Naive thymus-derived CD8-positive, alpha-beta T cell (primary cell): ENCODE measurements at places on chromosomes 5 and 9.

GRCh38 chr5:12870872-12871539 is 966.8 kb upstream of the CTNND2 start:
- no peak for DNase-seq

GRCh38 chr5:150489360-150490295 is 18.3 kb upstream of the NDST1 start:
- DNase-seq = no peak

DNA sequence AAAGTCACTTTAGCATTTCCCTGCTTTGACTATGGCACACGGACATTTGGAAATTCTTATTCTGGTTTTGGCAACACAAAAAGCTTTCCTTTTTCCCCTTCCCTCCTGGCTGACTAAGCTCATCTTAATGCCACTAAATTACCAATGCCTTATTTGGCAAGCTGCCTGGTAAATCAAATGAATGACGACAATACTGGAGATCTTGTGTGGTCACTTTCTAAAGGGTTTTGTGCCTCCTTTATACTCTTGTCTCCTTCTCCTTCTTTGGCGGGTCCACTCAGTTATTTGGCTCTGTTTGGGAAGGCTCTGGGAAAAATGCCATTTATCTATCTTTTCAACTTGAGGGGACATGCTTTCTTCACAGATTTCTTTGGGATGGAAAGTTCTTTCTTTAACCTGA is 34.9 kb downstream of the SH3GL2 start:
- DNase-seq = no peak

- DNase-seq = no peak
Observed at GRCh38 chr9:71504636-71505035, 263.7 kb downstream of the CEMIP2 start.

DNA sequence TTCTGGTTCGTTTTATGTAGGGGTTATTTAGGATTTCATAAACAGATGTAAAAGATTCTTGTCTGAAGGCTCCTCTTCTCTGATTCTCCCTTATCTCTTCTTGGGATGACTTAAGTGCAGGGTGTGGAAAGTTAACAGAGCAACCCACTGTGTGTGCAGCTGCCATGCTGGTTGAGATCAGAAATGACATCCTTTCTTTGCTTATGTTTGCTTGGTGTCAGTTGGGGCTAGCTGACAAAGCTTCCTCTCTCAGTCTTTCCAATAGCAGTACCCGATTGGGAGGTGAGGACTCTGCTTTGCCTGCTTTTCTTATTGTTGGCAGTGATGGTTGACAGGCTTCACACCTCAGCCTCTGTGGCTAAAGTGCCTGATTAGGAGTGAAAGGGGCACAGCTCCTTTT is 26.5 kb downstream of the OGN start:
- DNase-seq = no peak

DNA sequence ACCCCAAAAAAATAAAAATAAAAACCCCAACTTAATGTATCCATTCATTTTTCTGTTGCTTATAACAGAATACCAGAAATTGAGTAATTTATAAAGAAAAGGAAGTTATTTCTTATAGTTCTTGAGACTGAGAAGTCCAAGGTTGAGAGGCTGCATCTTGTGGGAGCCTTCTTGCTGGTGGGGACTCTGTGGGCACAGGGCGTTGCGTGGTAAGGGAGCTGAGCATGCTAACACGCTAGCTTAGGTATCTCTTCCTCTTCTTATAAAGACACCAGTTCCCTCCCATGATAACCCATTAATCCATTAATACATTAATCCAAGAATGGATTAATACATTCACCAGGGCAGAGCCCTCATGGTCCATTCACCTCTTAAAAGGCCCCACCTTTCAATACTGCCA is 150.9 kb downstream of the ZSWIM6 start:
- no peak for DNase-seq

DNA sequence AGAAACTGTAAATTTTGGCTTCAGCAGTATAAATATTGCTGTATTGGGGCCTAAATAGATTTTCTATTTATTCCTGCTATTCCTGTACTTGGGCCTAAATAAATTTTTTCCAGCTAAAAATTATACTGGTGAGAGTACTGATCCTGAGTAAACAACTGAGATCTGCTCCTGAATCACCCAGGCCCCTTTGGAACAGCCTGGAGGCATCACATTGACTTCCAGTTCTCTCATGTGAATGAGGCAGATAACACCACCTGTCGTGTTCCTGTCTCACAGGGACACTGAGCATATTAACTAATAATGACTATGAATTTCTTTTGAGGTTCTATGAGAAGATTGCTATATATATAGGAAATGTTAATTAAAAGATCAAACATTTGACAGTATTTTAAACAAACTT is 119.5 kb upstream of the PLCXD3 start:
- no peak for DNase-seq

DNA sequence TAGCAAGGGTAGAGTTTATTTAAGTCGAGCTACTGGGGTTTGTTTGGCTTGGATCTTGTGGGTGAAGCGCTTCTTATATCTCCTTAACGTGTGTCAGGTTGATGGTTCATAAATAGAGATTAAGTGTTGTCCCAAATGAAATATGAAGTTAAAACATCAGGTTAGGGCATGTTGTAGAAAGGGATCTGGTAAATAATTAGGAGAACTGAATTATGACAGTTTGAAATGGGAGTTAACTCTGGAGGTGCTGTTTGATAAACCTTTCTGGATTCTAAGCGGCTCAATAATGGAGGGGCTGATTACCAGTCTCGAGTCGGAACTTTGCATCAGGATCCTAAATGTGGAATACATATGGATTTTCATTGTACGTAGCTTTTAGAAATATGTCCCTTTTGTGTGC is 717.0 kb upstream of the WWC1 start:
- no peak for DNase-seq

DNA sequence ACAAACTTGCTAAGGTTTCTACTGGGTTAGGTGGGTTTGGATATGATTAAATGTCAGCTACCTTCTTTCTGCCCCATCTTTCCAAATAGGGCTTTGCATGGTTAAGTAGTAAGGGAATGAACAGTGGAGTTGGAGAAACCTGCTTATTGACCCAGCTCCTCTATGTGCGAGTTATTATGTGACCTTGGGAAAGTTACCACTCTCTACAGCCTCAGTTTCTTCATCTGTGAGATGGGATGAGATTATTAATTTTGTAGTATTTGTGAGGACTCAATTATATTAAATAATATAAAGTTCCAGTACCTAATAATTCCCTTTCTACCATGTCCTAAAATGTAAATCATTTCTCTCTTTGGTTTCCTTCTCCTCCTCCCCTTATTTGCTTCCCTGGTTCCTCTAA is 123.4 kb downstream of the GDNF start:
- DNase-seq = no peak
